Progenitor cell of endocrine pancreas (in vitro differentiated cells): ENCODE measurements at places on chromosomes 5 and 9.

DNA sequence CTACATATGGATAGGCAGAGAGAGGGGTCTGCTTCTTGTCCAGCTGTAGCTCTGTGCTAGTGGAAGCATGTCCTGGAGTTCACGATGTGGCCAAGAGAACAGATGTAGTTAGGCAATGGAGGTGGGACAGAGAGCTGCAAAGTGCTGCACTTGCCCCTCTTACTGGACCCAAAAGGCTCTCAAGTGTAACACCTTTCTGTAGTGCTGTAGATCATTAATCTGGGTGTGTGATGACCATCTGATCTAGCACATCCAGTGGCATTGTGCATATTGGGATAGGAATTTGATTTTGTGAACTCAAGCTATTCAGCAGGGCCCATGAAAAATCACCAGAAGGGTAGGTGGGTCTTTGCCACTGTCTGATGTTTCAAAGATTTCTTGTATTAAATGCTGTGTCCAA, 151.4 kb downstream of the KDM4C start:
- DNase-seq: no peak

GRCh38 chr5:4700069-4700468, 440.1 kb upstream of the ADAMTS16 start:
- peak; percentile 63 for DNase-seq

DNA sequence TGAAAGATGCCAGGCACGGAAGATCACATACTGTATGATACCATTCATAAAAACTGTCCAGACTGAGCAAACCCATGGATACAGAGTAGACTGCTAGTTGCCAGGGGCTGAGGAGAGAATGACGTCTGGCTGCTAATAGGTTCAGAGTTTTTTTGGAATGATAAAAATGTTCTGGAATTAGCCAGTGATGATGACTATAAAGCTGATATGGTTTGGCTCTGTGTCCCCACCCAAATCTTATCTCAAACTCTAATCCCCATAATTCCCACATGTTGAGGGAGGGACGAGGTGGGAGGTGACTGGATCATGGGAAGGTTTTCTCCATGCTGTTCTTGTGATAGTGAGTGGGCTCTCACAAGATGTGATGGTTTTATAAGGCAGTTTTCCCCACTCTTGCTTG, 37.4 kb downstream of the CAMSAP1 start:
- no peak for DNase-seq

DNA sequence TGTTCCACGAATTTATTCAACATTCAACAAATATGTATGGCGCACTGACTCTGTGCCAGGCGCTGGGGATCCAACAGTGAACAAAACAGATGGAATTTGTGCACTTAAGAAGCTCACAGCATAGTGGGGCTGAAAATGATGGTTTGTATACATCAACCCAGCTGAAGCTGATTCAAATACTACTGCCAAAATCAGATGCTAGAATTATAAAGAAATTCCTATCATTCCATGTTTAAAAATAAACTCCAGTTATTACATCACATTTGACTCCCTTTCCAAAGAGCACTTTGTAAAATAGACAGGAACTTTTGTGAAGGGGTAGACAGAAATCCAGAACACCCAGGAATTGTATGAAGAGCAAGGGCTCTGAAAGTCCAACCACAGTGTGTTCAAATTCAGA, 54.1 kb downstream of the ZNF608 start:
- no peak for DNase-seq

- no peak for DNase-seq
These were observed 324.8 kb downstream of the TMEM38B start for GRCh38 chr9:106019039-106019680.

GRCh38 chr9:73162987-73163768, 11.5 kb downstream of the ANXA1 start:
- no peak for DNase-seq

DNA sequence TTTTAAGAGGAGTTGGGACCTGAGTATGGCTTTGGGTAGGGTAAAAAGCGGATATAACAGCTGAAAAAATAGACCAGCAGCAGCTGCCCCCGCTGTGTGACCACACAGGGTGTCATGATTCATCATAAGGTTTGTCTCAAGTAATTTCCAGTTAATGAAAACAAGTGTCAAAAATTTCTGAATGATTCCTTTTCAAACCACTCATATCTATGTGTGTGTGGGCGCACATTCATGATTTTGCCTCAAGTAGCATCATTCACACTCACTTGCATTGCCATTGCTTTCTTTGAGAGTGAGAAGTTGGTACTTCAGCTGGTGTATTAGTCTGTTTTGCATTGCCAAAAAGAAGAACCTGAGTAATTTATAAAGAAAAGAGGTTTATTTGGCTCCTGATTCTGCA, 12.1 kb upstream of the TNFAIP8 start:
- DNase-seq: no peak

DNA sequence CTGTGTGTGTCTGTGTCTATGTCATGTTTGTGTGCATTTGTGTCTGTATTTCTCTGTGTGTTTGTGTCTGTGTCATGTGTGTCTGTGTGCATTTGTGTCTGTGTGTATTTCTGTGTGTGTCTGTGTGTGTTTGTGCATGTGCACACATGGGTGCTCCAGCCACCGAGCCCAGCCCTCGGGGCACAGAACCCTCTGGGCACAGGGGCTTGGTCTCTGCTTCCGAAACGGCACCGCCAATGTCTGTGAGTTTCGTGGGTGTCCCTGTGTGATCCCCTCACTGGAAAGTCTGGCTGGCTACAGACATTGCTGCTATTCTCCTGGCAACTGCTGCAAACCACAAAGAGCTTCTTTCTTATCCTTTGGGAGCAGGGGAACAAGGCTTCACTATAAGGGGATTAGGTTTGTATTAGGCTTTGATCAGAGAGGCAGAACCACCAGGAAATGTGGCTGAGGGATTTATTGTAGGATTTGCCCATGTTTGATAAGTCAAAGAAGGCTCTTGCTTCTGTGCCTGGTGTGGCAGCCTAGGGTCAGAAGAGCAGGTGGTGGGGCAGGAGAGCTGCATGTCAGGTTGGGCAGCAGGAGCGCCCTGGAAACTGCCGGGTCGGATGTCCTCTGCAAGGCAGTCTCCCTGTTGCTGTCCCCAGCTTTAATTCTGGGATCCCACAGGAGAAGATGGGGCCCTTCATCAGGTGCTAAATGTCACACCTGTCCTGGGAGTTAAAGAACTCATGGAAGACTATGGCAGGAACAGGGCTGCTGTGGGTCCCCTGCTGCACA, 39.6 kb upstream of the FCN1 start:
- no peak for DNase-seq

- no peak for DNase-seq
These were observed 11.3 kb downstream of the WWC1 start for GRCh38 chr5:168302785-168303184.

- no peak for DNase-seq
These were observed 16.1 kb upstream of the TMED7 start for GRCh38 chr5:115641948-115642347.

- DNase-seq: peak; percentile 25
These were observed 212.3 kb downstream of the ERCC6L2 start for GRCh38 chr9:96087669-96088299.

- no peak for DNase-seq
These were observed 292.0 kb downstream of the FANCC start for GRCh38 chr9:95025213-95026147.

- no peak for DNase-seq
These were observed 92.6 kb downstream of the GTF3C4 start for GRCh38 chr9:132762896-132763295.

GRCh38 chr9:83030391-83031107, 32.4 kb downstream of the RASEF start:
- DNase-seq: no peak

DNA sequence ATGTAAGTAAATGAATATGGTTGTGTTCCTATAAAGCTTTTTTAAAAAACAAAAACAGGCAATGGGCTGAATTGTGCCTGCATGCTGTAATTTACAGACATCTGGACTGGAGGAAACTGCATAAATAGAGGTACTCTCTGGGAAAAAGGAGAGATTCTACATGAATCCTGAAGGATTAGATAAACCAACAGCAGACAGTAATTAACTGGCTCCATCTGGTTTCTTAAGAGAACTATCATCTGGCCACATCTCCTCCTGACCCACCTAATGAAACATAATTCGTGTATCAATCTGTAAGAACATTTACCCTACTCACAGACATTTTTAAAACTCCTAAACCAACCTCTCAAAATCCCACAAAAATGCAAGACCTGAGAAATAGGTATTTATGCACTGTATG, 528.1 kb upstream of the ST8SIA4 start:
- DNase-seq: no peak

DNA sequence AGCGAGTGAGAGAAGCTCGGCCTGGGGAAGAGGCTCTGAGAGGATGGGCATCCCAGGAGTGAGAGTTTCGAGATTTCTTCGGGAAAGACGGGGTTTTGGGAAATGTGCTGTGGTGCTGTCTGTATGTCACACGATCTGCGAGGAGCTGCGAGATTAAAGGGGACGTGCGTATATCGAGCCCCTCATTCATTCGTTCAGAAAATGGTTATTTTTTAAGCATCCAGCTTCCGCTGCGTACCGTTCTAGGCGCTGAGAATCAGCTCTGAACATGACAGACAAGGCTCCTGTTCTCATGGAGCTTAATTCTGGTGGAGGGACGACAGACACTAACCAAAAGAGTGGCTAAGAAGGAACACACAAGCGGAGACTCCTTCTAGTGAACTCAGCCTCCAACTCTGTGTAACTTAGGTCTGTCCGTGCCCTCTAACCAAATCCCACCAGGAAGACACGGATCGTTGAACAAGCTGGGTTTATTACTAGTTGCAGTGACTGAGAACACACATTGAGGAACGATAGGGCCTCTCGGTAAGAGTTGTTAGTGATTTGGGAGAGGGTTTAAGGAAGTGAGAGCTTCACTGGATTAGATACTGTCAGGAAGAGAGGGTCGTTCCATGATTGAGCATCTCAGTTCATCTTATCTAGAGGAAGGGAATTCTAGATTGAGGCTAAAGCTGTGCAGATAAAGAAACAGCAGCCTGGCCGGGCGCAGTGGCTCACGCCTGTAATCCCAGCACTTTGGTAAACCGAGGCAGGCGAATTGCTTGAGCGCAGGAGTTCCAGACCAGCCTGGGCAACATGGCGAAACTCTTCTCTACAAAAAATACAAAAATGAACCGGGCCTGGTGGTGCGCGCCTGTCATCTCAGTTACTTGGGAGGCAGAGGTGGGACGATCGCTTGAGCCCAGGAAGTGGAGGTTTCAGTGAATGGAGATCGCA, 1.0 kb upstream of the FBXW11 start:
- DNase-seq: no peak

- no peak for DNase-seq
These were observed 66.0 kb downstream of the FRMD3 start for GRCh38 chr9:83472221-83472665.

DNA sequence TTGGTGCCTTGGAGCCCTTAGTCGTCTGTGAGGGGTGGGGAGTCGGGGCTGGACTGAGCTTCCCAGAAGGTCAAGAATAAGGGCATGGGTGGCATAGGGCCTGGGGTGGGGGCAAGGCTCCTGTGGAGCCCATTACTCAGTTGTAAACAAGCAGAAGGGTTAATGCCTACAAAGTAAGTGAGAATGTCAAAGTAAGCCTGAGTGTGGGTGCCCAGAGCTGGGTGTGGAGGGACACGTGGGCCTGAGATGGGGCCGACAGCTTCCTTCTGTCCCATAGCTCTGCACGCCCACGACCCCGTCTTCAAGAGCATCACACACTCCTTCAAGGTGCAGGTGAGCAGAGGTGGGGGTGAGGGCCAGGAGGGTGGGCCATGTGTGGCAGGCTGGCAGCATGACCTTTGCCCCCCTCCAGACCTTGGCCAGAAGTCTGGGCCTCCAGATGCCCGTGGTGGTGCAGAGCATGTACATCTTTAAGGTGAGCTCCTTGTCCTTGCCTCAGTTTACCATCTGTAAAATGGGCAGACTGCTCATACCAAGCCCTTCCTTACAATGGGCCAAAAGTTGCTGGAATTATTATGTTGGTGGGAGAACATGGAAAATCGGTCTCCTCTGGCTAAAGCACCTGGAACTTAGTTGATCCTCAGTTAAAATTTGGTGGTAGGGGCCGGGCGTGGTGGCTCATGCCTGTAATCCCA, 11.1 kb downstream of the DOLK start:
- DNase-seq: no peak

DNA sequence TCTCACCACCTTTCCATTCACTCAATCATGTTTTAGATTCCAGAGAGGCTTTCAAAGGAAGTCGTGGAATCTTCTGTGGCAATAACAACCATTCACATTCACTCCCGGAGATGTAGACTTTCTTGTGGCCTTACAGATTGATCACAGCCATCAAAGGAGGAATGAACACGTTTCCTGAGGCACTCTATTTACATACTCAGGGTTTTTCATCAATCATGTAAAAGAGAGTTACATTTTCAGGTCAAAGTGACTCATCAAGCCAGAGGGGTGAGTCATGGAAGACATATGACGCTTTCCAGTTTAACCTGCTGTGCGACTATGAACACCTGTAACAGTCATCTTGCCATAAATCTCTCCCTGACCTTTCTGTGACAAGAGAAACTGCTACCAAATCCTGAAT, 39.3 kb upstream of the RAD23B start:
- no peak for DNase-seq

GRCh38 chr9:16398691-16399090, 471.8 kb downstream of the BNC2 start:
- DNase-seq: no peak

DNA sequence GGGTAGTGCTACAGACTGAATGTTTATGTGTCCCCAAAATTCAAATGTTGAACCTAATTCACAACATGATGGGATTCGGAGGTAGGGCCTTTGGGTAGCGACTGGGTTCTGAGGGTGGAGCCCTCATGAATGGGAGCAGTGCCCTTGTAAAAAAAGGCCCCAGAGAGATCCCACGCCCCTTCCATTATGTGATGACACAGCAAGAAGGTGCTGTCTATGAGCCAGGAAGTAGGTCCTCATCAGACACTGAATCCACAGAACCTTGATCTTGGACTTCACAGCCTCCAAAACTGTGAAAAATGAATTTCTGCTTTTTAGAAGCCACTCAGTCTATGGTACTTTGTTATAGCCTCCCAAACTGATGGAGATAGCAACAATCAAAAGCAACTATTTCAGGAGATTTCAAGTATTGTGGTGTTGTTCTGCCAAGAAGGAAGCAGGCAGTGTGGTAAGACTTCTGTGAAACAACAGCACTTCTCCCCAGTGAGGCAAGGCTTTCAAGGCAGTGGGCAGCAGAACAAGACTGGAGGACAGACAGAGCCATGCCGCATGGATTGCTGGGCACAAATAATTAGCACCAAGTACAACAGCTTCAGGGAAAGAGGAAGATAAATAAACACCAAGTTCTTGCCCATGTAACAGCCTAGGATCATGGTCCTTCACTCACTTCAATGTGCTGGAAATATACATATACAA, 76.1 kb downstream of the OR2K2 start:
- no peak for DNase-seq

- DNase-seq: no peak
These were observed 766.4 kb downstream of the PRELID2 start for GRCh38 chr5:145068721-145069120.

GRCh38 chr5:103474677-103475076, 87.9 kb downstream of the NUDT12 start:
- no peak for DNase-seq

GRCh38 chr9:14097666-14098415, 216.1 kb downstream of the NFIB start:
- no peak for DNase-seq

GRCh38 chr9:5719100-5719926, 90.4 kb downstream of the RIC1 start:
- no peak for DNase-seq
